ENCODE measurements at places on chromosomes 5 and 9.

DNA sequence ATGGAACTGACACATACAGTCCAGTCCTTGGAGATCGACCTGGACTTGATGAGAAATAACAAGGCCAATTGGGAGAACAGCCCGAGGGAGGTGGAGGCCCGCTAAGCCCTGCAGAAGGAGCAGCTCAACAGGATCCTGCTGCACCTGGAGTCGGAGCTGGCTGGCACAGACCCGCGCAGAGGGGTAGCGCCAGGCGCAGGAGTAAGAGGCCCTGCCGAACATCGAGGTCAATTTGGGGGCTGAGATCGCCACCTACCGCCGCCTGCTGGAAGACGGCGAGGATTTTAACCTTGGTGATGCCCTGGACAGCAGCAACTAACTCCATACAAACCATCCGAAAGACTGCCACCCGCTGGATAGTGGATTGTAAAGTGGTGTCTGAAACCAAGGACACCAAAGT is 1610.1 kb upstream of the ACO1 start:
- no peak for DNase-seq

DNA sequence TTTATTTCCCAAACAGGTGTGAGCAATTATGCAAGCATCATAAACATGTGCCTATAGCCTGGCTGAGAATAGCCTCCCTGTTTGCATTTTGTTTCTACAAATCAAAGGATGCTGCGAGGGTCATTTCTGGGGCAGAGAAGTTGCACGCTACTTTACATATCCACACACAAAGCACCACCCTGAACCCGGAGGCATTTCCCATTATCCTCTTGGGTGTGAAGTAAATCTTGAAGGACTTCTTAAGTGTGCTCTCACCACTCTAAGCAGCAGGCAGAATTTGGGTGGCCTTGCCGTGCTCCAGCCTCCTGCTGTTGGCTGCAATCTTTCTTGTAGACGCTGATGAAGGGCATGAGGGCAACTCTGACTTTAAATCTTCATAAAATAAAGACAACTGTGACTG is 124.0 kb upstream of the TLE4 start:
- DNase-seq = no peak

- DNase-seq = no peak
Observed at GRCh38 chr5:80967500-80968181, 7.5 kb downstream of the RASGRF2 start.

- no peak for DNase-seq
Observed at GRCh38 chr5:130155345-130156011, 251.2 kb downstream of the CHSY3 start.

DNA sequence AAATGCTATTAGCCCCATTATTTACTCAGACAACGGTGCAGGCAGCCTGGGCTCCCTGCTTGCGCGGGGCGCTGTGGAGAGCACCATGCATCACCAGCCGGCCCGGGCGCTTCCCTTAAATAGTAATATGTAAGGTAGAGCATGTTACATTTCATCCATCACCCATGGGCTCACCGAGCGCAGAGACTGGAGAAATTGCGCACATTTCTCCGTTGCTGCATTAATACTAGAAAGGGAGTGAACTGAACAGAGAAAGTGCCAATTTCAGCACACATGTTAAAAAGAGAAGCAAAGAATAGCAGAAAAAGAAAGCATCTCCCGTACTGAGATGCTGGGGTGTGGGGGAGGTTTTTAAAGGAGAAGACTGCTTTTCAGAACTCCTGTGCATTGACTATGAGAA is 400.3 kb downstream of the ZSWIM6 start:
- DNase-seq = no peak

GRCh38 chr5:132547269-132547668 is 3.9 kb upstream of the IL5 start:
- DNase-seq = no peak
